Hematopoietic multipotent progenitor cell (in vitro differentiated cells): ENCODE measurements at places on chromosomes 7 and 10.

- DNase-seq: no peak
Observed at GRCh38 chr10:71708897-71709882, 10.4 kb downstream of the C10orf105 start.

- DNase-seq: no peak
Observed at GRCh38 chr10:124359336-124359832, 59.3 kb downstream of the OAT start.

DNA sequence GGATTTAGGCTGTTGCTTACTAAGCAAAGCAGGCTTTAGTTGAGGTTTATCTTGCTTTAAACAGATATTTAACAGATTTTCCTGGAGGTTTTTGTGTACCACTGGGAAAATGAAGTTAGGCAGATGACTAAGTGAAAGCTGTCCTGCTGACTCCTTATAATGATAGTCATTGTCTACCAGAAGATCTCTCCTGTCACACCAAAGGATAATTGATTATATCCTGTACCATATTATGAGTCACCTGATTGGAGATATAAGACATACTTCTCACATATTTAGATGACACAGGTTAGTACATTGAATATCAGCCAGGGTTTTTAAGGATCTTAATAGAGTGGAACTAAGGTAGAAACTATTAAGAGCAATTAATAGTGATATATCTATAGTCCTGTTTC is 68.4 kb downstream of the PTEN start:
- no peak for DNase-seq

DNA sequence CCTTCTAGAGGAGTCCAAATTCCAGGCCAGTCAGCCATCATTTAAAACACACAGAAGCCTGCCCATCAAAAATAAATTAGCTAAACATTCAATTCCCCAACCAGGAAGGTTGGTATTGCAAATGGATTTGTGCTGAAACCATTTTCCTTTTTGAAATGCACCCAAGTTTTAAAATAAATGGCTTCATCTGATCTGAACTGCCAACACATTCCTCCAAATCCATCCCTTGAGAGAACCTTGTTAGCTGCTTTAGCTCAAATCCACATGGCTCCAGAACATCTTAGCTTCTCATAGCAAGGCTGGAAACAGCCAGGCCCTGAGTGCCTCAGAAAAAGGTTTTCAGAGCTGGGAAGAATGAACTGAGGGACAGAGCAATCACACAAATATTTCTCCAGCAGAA is 306.3 kb downstream of the FZD1 start:
- no peak for DNase-seq

DNA sequence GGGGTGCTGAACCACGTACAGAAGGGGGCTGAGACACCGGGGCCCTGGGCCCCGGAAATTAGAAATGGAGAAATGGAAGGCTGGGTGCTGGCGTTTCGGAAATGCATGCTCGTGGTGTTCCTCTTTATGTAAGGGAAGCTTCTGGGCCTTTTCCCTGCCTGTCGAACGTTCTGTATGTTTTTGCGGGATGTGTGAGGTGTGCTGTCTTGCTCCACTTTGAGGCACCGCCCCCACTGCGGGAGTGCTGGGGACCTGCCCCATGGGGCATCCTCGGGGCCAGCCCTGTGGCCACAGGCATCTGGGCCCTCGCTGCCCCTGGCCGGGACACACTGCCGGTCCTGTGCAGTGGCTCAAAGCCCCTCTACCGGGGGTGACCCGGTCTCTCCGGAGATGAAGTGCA is 1.7 kb upstream of the VENTX start:
- no peak for DNase-seq

- DNase-seq: no peak
Observed at GRCh38 chr10:34310234-34310633, 504.9 kb downstream of the PARD3 start.

DNA sequence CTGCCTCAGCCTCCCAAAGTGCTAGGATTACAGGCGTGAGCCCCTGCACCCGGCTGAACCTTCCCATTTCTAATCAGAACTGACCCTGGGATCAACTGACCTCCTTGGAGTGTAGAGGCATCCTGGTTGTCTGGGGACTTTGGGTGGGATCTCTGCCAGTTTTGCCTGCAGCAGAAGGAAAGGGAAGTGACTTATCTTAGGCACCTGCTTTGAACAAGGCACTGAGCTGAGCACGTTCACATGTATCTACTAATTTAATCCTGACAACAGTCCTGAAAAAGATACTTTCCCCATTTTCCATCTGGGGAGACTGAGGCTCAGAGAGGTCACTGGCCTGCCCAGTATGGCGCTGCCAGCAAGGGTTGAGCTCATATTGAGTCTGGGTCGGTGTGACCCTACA is 153.4 kb downstream of the CUX1 start:
- no peak for DNase-seq

- no peak for DNase-seq
Observed at GRCh38 chr10:102313221-102313896, 68.0 kb downstream of the GBF1 start.

DNA sequence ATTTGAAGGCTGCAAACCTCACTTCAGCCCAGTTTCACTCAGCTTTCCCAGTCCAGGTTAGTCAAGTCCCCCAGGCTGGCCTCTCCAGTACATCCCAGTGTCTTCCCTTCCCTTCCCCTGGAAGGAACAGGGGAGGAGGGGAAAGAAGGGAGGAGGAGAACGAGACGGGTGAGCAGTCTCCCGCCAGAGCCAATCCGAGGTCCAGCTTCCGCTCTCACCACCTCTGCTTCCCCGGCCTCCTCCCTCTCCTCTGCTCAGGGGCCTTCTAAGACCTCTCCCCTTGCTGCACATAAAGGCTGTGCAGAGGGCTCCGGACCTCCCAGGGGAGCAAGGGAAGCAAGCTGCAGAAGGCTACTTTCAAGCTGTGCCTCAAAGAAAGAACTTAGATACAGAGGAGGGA is 4.1 kb downstream of the ATG9B start:
- no peak for DNase-seq

DNA sequence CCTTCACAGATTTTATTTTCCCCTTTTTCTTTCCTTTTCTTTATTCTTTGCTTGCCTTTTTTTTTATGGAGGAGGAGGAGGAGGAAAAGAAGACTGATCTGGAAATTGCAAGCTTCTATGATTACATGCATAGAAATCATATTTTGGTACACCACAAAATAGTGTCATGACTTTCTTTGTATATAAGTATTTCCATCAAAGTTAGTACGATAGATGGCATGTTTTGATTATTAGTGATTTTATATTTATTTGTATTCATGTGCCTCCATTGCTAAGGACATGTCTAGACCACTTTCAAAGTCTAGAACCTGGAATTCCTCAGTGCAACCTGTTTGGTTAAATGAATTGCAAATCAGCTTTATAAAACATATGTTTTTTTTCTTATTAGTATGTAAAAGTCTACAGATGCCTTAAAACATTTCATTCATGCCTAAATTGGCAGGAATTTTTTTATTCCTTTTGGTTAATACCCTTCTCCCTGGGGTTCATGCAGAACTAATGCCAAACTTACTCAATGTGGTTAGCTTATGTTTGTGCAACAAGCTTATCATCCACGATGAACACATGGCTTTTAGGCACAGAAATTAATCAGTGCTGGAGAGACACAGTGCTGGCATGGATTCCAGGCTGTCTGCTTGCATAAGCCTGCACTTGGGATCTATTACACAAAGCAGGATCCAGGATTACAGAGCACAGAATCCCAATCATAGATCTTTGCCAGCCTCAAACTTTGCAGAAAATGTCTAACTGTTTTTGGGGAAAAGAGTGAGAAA is 213.1 kb downstream of the CHRM2 start:
- no peak for DNase-seq

GRCh38 chr7:143490717-143491306 is 13.1 kb downstream of the TAS2R41 start:
- DNase-seq: peak; percentile 52

DNA sequence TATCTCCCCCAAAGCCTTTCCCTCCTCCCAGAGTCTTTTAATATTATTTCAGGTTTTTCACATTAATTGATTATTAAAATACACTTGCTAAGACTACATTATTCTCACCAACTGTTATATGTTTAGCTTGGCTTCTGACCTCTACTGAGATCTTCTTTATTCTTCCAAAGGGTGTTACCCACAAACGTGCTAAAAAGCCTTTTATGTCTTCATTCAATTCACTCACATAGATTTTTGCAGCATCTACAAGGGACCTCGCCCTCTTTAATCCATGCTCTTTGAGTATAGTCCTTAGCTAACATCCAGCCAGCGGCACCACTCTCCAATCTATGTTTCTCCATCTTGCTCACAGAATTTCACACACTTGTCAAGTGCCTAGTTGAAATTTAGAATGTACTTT is 115.9 kb downstream of the HIPK2 start:
- no peak for DNase-seq

DNA sequence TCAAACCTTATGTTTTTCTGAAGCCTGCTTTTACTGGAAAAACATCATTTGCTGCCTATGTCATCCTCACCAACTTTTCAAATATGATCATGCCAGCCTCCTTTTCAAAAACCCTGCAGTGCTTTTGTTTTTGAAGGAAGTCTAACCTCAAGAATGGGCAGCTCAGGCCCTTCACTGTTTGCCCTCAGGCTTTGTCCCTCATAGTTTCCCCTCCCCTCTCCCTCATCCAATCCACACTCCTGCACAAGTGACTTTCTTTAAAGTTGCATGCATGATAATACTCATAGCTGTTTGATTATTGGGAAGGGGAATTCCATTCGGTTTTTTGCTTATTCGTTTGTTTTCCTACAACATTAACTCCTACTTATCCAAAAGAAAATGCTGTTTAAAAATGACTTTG is 219.4 kb downstream of the SEMA3E start:
- no peak for DNase-seq

DNA sequence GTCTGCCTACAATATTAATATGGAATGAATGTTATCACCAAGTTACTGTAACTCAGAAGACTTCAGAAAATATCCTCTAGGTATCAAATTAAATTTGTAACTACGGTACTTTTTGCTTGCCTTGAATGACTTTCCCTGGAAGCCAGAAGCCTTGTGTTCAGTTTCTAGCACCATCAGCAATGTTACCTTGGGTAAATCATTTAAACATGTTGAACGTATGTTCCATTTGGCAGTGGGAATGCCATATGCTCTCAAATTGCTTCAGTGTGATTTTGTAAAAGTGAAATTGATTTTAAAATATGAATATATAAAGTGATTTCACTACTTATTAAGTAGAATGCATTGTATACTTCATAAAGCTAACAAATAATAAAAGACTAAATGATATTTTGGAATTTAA is 11.2 kb downstream of the RPA3 start:
- DNase-seq: no peak

GRCh38 chr7:25754333-25754732 is 397.7 kb upstream of the NFE2L3 start:
- DNase-seq: no peak

DNA sequence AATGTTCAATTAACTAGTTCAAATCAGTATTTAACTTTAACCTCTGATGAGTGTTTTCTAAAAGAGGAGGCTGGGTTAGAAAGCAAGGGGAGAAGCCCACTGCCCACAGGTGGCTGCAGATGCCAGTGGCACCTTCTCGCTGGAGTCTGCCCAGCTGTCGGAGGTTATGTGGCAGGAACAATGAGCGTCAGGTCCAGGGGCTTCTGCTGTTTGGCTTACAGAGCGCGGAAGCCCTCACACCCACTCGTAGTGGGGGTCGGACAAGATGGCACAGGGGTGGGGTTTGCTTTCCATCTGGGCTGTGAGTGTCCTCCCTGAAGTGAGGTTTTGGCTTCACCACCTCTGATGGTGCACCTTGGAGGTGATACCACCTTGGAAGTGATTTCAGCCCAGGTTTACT is 8.5 kb downstream of the DYNC2I1 start:
- no peak for DNase-seq

- no peak for DNase-seq
Observed at GRCh38 chr10:47290338-47290737, 9.7 kb upstream of the GDF10 start.

DNA sequence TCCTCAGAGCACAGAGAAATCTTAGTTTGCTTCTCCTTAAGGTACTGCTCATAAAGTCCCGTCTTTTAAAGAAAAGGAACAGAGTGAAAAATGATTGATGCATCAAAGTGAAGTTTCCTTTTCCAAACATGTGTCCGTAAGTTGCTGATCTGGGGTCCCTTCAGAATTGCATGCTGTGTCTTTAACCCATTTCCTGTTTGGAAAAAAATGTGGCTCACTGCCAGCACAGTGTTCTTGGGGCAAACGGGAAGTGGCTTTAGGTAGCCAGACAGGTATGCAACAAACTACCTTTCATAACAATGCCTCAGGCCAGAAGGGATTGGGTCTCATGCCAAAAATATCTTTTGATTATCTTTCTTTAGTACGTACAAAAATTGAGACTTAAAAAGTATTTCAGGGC is 50.9 kb downstream of the TFAM start:
- DNase-seq: no peak

GRCh38 chr7:2650451-2650850 is 18.7 kb downstream of the TTYH3 start:
- no peak for DNase-seq

GRCh38 chr10:75123088-75123682 is 11.7 kb downstream of the SAMD8 start:
- no peak for DNase-seq

GRCh38 chr7:157177333-157177982 is 38.7 kb downstream of the UBE3C start:
- no peak for DNase-seq

GRCh38 chr7:141306081-141306480 is 232.2 kb downstream of the TMEM178B start:
- no peak for DNase-seq

GRCh38 chr7:125563964-125564529 is 634.4 kb upstream of the POT1 start:
- DNase-seq: no peak

GRCh38 chr10:119517235-119518141 is 25.0 kb downstream of the RGS10 start:
- peak; percentile 90 for DNase-seq

DNA sequence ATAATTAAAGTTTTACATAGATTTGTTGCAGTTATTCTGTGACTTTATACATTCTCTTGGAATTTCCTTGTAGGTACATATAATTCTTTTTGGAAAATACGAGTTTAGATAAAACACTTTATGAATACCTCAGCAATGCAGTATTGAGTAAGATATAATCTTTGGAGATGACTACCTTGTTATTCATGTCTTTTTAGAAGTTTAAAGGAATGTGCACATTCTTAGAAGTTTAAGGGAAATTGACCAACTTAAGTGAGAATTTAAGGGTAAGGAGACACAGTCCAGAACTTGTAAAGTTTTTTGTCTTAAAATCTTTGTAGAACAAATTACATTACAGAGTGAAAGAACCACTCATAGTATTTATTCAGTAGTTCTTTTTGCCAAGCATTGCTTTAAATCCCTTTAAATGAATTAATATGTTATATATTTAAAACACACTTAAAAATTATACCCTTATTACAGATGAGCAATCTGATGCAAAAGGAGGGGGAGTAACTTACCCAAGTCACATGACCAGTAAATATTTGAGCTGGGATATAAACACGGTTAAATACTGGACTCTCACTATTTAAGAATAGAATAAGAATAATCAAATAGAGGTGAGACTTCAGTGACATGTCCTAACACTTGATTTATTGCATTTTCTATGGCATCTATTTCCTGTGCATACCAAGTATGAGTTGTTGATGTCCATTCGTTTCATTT is 139.5 kb upstream of the FERD3L start:
- DNase-seq: no peak
